CD4-positive, alpha-beta T cell treated with Interleukin-15 for 4 hours (primary cell): ENCODE measurements at places on chromosomes 6 and 20.

DNA sequence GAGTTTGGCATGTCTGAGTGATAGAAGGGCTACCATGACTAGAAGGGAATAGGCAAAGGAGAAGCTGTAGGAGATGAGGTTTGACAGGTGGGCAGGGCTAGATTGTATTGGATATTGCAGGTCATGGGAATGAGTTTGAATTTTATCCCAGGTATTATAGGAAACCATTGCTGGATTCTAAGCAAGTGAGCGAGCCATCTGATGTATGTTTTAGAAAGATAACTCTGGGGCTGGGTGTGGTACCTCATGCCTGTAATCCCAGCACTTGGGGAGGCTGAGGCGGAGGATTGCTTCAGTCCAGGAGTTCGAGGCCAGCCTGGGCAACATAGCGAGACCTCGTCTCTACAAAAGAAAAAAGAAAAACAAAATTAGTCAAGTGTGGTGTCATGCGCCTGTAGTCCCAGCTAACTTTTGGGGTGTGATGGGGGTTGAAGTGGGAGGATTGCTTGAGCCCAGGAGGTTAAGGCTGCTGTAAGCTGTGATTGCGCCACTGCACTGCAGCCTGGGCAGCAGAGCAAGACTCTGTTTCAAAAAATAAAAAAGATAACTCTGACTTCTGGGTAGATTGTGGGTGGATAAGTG, 16.9 kb downstream of the STK4 start:
- DNase-seq: no peak

- peak; percentile 57 for DNase-seq
These were observed 75.4 kb upstream of the TMEM244 start for GRCh38 chr6:129936329-129937165.

- DNase-seq: no peak
These were observed 18.4 kb downstream of the SCP2D1 start for GRCh38 chr20:18831830-18832499.

DNA sequence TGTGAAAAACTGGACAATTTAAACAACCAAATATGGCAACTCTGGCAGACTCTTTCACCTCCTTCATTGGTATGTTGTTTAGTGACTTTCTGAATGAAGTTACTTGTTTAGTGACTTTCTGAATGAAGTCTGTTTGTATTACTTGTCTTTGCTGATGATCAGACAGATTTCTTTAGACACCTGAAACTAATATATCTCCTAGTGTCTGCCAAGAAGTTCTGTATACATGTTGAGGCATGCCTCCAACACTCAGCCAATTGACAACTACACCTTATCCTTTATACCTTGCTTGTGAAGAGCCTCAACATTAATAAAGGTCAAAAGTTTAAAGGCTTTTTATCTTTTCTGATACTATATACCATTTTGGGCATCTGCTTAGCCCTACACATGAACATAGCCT, 725.4 kb upstream of the EPHA7 start:
- no peak for DNase-seq

GRCh38 chr6:90530882-90531281, 56.0 kb downstream of the MAP3K7 start:
- DNase-seq: no peak

DNA sequence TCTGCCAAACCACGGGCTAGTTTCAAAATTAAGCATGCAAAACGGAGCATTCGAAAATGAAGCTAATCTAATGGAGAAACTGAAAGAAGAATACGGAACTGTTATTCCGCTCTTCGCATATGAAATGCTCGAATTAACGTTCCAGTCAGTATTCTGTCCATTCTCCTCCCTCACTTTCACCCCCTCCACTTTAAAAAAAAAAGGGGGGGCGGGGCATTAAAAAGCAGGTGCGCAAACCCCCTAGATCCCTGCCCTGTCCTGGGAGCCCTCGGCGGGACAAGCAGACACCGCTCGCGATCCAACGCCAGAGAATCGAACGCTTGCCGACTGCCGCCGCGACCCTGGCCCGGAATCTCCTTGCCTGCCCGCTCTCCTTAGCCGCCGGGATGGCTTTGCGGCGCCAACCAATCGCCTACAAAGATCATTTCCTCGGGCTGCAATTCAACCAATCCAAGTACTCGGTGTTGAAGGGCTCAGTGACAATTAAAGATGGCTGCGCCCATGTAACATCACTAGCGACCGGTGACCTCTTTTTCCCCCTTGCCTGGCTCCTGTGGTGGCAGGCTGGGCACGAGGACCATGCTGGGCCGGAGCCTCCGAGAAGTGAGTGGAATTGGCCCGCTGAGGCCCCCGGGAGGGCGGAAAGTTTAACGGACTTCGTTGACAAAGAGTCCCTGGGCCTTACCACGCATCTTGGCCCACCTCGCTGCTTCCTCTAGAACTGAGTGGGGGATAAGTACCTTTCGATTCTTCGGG, at the start of the genes QRSL1 and RTN4IP1:
Gene QRSL1 (plus strand): TSS at position 476 of the 756 bp plus-strand sequence. CDS start 104 bp downstream, at position 580.
Gene RTN4IP1 (minus strand): TSS at position 396 of the 756 bp plus-strand sequence. CDS start 477 bp downstream, outside the sequence.
- peak; percentile 94 for DNase-seq

DNA sequence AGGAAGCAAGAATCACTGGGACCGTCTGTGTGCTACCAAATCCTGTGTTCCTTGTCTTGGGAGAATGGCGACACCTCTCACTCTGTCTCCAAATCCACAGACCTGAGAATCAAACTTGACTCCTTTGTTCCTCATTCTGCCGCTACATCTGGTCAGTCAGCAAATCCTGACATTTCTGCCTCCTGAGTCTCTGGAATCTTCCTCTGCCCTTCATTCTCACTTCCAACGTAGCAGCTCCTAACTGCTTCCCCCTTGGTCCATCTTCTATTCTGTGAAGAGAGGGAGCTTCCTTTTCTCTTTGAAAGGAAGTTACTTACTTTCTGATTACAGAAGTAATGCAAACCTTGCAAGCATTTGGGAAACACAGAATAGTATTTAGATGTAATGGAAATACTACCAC, 37.7 kb downstream of the SYTL3 start:
- no peak for DNase-seq
